ENCODE measurements at places on chromosomes 16 and 17. TPM values are rescaled to one million over a fixed set of nuclear protein-coding genes. Genes with fewer than 3 reads are reported as not detected.

PHOSPHO1 gene
- total RNA-seq: 0.71 TPM

CASKIN1 gene
- 0.37 TPM for total RNA-seq

BAIAP3 gene
- 0.28 TPM for total RNA-seq

MYH8 gene
- under 0.01 TPM for total RNA-seq

ARL5C gene
- not detected for total RNA-seq

KRT36 gene
- not detected for total RNA-seq

SCGB1C2 gene
- not detected for total RNA-seq

NATD1 gene
- total RNA-seq: 1.8 TPM

CES4A gene
- 2.3 TPM for total RNA-seq

ATP2A1 gene
- total RNA-seq: 0.28 TPM

INTS2 gene
- total RNA-seq: 12.2 TPM

ABCA6 gene
- total RNA-seq: 9.9 TPM

NOS2 gene
- under 0.01 TPM for total RNA-seq

MYOCD gene
- total RNA-seq: 9.8 TPM

MVP gene
- 371 TPM for total RNA-seq

CYB5B gene
- total RNA-seq: 67.8 TPM

GSDMA gene
- not detected for total RNA-seq

SMIM36 gene
- total RNA-seq: not detected

RNF157 gene
- 0.28 TPM for total RNA-seq

SCARF1 gene
- total RNA-seq: 0.14 TPM

ANKRD40CL gene
- total RNA-seq: not detected

MYH10 gene
- 159 TPM for total RNA-seq

ZP2 gene
- not detected for total RNA-seq

PLD6 gene
- 2.9 TPM for total RNA-seq

LRRC46 gene
- not detected for total RNA-seq

ASPA gene
- total RNA-seq: 7.6 TPM

CTRB2 gene
- not detected for total RNA-seq

GNAO1 gene
- under 0.01 TPM for total RNA-seq

TBX4 gene
- 0.14 TPM for total RNA-seq

CACNB1 gene
- total RNA-seq: 3.6 TPM

USP43 gene
- total RNA-seq: under 0.01 TPM

TMC8 gene
- total RNA-seq: not detected

SPNS1 gene
- total RNA-seq: 39.0 TPM

KRTAP2-2 gene
- total RNA-seq: not detected

GLP2R gene
- 0.28 TPM for total RNA-seq

SALL1 gene
- total RNA-seq: 0.18 TPM

PRCD gene
- 11.1 TPM for total RNA-seq

KCNJ12 gene
- total RNA-seq: 2.3 TPM

JPH3 gene
- total RNA-seq: under 0.01 TPM

UNC13D gene
- 0.46 TPM for total RNA-seq

SLC38A8 gene
- not detected for total RNA-seq

TMC7 gene
- 0.28 TPM for total RNA-seq

OR2C1 gene
- total RNA-seq: 0.09 TPM

SRCIN1 gene
- total RNA-seq: not detected

KRTAP1-5 gene
- 0.57 TPM for total RNA-seq

NTN1 gene
- total RNA-seq: 0.09 TPM

SLC12A3 gene
- total RNA-seq: under 0.01 TPM

KRTAP4-9 gene
- total RNA-seq: not detected

KCNJ18 gene
- total RNA-seq: not detected

FOXN1 gene
- total RNA-seq: not detected

C16orf86 gene
- 6.0 TPM for total RNA-seq

RNF167 gene
- total RNA-seq: 12.2 TPM

Measured in smooth muscle cell of bladder (primary cell).